ENCODE measurements at places on chromosomes 5 and 9. TPM values are rescaled to one million over a fixed set of nuclear protein-coding genes. Genes with fewer than 3 reads are reported as not detected.

AP3B1 gene
- 31.1 TPM for total RNA-seq

GADD45G gene
- 5.1 TPM for total RNA-seq

GPR151 gene
- not detected for total RNA-seq

ESM1 gene
- total RNA-seq: not detected

- DNase-seq: no peak
These were observed 30.0 kb downstream of the FGD3 start for GRCh38 chr9:92977279-92977678.

DNA sequence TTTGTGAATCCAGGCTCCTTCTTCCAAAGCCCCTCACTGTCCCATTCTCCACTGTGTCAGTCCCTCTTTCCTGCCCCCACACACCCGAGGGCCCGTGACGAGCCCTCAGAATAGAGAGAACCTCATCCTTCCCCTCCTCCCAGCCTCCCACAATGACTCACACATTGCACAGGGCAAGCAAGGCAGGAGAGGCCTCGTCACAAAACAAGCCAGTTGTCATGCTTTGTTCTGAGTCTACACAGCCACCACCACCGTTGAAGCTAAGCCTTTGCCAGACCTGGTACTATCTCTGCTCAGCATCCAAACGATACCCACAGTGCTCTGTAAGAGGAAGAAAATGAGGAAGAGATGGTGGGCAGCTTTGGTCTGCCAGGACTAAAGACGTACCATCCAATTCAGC, 142.2 kb upstream of the ZNF366 start:
- no peak for DNase-seq

DNA sequence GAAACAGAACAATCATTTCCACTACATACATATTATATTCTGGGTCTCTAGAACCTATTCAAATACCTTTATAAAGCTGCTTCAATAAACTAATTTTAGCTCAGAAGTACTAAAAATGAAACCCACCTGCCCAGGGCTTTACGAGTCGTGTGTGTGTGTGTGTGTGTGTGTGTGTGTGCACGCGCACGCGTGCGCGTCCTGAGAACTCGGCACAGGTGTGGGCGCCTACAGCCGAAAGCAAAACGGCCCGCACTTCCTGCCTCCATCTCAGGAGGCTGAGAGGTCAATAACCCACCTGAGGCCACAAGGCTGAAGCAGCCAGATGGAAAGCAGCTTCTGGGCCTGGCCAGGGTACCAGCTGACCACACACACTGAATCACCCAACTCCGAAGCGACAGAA, 3.0 kb downstream of the CLPTM1L start:
- no peak for DNase-seq

GRCh38 chr5:135711911-135712310, 122.6 kb upstream of the SLC25A48 start:
- DNase-seq: no peak

GRCh38 chr9:132114102-132114707, 34.5 kb upstream of the MED27 start:
- peak; percentile 31 for DNase-seq

DNA sequence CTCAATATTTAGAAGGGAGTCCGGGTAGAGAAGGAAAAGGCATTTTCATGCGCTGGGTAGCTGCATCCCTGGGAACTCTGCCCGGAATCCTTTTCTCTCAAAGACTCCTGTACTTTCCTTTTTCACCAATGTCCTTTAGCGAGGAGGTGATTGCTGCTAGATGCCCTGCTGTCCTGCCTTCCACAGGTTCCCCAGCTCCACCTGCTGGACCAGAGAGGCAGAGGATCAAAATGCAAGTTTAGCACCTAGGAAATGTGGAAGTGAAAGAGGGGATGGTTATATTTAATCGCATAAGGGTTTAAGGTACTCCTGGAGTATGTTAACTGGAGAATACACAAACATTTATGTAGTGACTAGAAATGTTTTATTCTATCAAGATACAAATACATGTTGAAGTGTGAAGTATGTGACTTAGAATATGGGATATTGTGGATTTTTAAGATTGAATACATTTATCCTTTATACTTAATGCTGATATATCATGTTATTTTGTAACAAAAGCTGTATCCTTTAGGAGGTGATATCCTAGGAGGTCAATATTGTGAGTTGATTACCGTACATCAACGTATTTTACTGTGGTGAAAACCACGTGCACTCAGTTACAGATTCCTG, 145.7 kb downstream of the ARHGAP26 start:
- no peak for DNase-seq

- DNase-seq: no peak
These were observed 183.3 kb downstream of the FSTL4 start for GRCh38 chr5:133429046-133429445.

GRCh38 chr9:126450668-126451205, 124.1 kb downstream of the MVB12B start:
- DNase-seq: no peak

- DNase-seq: no peak
These were observed 710.5 kb downstream of the TLR4 start for GRCh38 chr9:118414676-118415075.
